ENCODE measurements at places on chromosomes 1 and 21.

DNA sequence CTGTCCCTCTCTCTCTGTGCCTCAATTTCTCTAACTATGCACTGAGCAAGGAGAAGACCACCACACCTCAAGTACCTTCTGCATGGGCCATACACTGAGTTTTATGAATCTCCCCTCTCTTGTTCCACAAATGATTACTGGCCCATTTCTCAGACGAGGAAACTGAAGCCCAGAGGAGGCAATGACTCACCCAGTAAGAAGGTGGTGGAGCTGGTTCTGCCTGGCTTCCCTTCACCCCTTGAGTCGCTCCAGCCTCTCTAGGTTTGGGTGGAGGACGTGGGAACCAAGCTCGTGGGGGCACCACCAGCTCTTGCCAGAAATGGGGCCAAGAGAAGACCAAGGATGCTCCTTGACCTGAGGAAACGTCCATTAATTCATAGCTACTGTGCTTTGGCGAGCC lies 21.3 kb upstream of the RUNX3 start:
- DNase-seq: no peak

GRCh38 chr1:84709131-84709530 lies 18.9 kb upstream of the SSX2IP start:
- DNase-seq: no peak

DNA sequence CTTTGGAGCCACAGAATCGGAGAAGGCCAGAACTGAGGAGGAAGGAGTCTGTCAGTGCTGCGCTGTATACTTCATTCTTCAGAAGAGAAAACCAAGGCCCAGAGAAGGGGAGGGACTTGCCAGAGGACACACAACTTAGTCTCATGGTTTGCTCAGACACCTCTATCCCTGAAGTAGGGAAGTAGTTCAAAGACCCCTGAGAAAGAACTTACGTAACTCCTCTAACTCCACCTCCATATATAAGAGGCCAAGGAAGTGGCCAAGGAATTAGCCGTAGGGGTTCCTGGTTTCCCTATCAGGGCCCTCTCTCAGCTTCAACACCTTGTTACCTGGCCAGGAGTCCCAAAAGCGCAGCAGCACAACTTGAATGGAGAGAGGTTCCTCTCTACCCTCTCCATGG lies 580 bp upstream of the NECTIN4 start:
- no peak for DNase-seq

GRCh38 chr21:39422527-39423241 lies 22.9 kb downstream of the LCA5L start:
- DNase-seq: no peak

GRCh38 chr1:179167418-179167777 lies 62.1 kb downstream of the ABL2 start:
- no peak for DNase-seq
